ENCODE measurements at places on chromosomes 11 and 22.

GRCh38 chr11:13247606-13248296 lies 29.8 kb upstream of the BMAL1 start:
- no peak for DNase-seq

- peak; percentile 68 for DNase-seq
Measured at GRCh38 chr11:2314525-2315394, 12.9 kb downstream of the TSPAN32 start.

GRCh38 chr22:32803020-32803737 lies 1.7 kb downstream of the TIMP3 start:
- no peak for DNase-seq

DNA sequence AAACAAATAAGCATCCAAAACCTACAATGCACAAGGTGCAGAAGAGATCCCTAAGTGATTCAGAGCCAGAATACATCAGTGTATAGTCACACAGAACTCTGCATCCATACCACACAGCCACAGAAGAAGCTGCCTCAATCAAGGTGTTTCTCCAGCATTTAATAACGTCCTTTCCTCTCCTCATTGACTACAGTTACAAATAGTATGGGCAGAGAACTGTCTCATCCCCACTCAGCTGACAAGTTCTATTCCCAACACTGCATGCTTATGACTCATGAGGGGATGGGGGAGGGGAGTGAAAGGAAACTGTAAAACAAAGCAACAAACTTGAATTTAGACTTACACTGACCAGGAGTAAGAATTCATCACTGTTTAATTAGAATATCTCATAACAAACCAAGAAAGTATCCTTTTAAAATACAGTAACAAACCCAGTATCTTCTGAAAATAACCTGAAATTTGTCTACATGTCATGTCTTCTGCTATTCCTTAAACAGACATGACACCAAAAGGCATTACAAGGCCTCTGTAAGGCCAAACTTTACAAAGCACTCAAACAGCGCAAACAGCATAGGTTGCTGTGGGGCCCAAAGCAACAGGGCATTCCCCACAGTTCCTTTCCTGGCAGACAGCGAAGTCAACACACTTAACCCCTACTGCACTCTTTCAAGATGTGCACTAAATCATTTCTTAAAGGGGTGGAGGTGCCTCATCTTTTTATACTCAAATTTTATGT lies 29.3 kb downstream of the CELF1 start:
- peak; percentile 40 for DNase-seq

Measured in dorsolateral prefrontal cortex (tissue), 122 donors.